Natural killer cell (primary cell): ENCODE measurements at places on chromosomes 5 and 9. TPM values are rescaled to one million over a fixed set of nuclear protein-coding genes. Genes with fewer than 3 reads are reported as not detected.

Gene ABO
- 0.20 TPM for total RNA-seq

Gene OR1J2
- not detected for total RNA-seq

Gene OTULINL
- total RNA-seq, result 51.8 TPM

Gene PNPLA7
- 4.3 TPM for total RNA-seq

Gene PTGES
- total RNA-seq, result 0.28 TPM

Gene SLC6A7
- total RNA-seq, result not detected
